ENCODE measurements at places on chromosomes 3 and 15.

DNA sequence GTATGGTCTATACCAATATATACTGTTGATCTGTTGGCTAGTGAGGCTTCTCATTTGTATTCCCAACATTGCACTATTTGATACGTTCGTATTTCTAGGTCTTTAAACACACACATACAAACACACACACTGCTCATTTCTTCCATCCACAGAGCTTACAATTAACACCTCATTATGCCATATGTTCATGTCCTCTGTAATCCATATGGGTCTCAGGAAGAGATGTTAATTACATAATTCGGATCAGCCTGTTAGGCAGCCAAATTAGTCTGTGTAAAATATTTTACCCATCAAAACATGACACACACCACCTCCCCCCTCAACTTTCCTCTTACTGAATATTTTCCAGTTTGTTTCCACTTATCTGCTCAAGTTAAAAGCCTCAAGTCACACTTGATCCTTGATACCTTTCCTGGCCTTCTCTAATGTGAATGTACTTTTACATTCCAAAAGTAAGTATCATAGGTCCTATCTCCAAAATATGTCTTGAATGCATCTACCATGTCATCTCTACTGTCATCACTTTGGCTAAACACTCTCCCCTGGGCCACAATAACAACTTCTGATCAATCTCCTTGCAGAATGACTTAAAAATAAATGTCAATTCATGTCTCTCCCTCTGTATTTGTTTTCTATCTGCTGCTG, 28.2 kb downstream of the EOGT start:
- no peak for DNase-seq

DNA sequence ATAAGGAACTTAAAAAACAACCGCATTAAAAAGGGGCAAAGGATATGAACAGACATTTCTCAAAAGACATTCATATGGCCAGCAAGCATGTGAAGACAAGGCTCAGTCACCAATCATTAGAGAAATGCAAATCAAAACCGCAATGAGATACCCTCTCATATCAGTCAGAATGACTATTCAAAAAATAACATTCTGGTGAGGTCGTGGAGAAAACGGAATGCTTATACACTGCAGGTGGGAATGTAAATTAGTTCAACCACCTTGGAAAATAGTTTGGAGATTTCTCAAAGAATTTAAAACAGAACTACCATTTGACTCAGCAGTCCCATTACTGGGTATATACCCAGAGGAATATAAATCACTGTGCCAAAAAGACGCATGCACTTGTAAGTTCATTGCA, 496.6 kb upstream of the SGO1 start:
- no peak for DNase-seq

DNA sequence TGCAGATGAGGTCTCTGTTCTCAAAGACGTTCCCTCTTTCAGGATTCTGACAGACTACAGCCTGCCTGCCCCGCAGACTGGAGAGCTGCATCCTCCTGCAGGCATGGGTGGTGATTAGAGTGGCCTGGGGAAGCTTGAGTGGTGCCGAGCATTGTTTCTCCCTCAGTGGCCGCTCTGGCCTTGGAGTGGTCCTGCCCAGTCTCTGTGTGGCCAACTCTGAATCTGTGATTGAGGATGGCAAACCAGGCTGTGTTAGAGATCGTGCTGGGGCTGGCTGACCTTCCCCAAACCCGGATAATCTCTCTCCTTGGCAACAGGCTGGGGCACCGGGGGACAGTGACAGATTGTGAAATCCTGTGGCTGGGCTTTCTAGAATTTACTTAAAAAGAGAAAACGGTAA, 11.0 kb upstream of the ADCY5 start:
- DNase-seq: no peak

DNA sequence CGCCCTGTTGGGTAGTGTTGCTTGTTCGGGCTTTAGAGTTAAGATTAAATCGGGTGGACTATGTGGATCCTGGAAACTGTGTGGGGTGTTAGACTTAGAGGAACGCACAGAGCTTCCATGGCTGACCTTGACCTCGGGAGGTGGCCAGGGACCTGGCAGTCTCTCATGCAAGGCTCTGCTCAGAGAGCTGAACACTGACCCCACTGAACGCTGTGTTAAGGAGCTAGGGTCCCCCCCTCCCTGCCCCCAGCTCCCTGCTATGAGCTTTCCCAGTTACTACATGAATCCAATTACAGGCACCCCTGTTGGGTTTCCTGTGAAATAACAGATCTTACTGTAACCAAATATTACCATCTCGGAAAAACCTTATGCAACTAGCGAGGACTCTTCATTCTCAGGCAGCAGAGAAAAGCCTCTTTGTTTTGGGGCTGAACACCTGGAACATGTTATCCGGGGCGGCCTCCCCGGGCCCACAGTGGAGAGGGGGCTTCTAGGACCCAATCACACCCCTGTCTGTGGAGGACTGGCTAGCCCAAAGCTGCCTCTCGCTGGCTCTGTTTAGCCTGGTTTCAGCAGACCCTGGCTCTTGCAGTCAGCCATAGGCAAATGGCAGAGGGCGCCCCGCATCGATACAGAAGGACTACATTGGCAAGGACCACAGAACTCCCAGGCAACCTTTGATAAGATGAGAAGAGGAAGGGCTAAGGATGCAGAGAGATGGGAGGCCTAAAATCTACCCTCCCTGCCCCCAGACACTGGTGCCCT, 25.8 kb upstream of the ALDH1A3 start:
- peak; percentile 70 for DNase-seq

DNA sequence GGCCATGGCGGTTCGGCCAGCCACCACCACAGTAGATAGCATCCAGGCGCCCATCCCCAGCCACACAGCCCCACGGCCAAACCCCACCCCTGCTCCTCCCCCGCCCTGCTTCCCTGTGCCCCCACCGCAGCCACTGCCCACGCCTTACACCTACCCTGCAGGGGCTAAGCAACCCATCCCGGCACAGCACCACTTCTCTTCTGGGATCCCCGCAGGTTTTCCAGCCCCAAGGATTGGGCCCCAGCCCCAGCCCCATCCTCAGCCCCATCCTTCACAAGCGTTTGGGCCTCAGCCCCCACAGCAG, 29.5 kb downstream of the PTPN23 start:
- DNase-seq: no peak

- DNase-seq: no peak
These were observed 85.9 kb downstream of the AQR start for GRCh38 chr15:34883633-34884032.

DNA sequence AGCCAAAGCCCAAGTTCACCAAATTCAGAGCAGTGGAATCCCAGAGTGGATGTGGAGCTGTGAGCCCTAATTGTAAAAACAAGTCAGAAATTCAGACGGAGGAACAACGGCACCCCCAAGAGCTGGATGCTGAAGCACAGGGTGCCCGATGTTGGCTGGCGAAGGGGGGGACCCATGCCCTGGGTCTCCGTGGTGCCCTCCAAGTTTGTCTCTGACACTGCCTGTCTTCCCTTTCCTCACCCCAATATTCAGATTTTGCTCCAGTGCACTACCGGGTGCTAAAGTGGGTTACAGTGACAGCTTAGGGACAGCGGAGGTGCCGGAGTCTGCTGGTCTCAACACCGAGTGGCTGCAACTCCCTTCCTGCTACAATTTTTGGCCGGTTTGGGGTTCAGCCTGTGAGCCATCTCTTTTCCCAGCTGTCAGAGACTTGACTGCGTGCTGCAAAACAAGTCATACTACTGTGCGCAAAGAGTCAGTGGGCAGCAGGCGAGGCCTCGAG, 6.6 kb downstream of the GRIP2 start:
- DNase-seq: no peak

- no peak for DNase-seq
These were observed 39.9 kb downstream of the RASA2 start for GRCh38 chr3:141526709-141527108.

- no peak for DNase-seq
These were observed 219.8 kb downstream of the STT3B start for GRCh38 chr3:31752305-31753049.

DNA sequence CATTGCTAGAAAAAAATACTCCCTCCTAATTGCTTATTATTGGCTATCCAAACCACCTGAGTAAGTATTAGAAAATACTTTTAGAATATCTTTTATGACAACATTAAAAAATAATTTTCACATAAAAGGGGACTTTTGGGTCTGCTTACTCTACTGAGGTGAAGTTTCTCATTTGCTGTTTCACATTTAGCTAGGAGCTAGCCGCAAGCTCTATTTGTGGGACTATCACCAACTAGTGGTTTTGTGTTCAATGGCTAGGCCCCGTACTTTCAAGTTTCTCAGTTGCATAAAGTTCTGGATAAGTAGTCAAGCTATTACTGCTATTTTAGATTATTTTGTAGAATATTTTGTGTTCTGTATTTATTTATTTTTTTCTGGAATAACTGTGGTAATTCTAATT, 244.2 kb upstream of the SLITRK3 start:
- DNase-seq: no peak

DNA sequence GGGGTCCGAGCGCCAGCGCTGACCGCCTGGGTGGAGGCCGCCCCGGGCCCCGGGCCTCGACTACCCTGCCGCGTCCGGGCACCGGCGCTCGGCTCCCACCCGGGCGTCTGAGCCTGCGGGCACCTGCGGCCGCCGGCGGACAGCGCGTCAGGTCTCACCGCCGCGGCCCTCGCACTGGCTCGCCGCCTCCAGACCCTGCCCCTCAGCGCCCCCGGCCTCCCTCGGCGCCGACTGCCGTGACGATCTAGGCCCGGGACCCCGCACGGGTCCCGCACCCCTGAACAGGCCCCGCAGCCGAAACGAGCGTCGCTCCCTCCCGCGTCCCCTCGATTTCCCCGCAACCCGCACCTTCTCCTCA, 297 bp downstream of the PRC1 start:
- no peak for DNase-seq

DNA sequence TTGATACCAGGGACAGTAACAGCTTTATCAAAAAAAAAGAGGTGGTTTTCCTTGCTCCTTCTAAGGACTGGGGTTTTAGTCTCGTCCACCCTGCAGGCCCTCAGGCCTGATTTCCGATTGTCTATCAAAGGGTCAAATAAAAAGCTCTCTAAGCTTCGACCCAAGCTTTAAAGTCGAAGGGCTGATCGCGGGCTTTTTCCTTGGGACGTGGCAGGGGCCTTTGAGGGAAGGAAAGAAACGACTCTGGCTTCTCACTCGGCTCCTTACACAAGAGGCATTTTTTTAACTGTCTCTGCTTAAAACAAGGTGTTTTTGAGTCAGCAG, 354 bp upstream of the KLHL24 start:
- no peak for DNase-seq

- peak; percentile 89 for DNase-seq
These were observed 134.3 kb downstream of the VGLL4 start for GRCh38 chr3:11509173-11510000.

DNA sequence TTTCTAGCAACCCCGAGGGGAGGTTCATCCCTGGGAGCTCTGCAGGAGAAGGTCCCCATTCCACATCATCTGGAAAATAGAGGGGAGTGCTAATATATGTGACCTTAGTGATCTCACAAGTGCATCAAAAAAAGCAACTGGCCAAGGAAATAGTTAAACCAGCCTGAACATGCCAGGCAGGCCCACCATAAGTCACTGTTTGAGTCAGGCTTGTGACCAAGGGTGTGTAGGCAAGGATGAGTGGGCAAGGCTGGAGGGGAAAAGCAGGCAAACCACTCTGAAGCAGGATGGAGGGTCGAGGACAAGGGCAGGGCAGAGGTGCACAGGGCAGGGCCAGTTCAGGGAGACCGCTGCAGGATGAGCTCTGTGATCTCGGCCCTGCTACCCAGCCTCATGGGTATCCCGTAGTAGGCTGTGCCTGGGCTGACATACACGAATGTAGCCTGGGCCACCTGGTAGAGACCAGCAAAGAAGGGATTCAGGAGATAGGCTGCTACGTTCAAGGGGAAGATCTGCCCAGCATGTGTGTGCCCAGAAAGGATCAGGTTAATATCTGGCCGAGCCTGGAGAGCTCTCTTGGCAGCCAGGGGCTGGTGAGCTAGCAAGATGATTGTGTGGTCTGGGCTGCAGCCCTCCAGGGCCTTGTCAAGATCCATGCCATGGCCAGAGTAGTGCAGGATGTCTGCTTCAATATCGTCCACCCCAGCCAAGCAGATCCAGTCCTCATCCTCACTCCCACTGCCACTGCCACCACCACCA, 4.3 kb downstream of the GLB1 start:
- no peak for DNase-seq

- no peak for DNase-seq
These were observed 259.9 kb downstream of the IL20RB start for GRCh38 chr3:137217733-137218132.

DNA sequence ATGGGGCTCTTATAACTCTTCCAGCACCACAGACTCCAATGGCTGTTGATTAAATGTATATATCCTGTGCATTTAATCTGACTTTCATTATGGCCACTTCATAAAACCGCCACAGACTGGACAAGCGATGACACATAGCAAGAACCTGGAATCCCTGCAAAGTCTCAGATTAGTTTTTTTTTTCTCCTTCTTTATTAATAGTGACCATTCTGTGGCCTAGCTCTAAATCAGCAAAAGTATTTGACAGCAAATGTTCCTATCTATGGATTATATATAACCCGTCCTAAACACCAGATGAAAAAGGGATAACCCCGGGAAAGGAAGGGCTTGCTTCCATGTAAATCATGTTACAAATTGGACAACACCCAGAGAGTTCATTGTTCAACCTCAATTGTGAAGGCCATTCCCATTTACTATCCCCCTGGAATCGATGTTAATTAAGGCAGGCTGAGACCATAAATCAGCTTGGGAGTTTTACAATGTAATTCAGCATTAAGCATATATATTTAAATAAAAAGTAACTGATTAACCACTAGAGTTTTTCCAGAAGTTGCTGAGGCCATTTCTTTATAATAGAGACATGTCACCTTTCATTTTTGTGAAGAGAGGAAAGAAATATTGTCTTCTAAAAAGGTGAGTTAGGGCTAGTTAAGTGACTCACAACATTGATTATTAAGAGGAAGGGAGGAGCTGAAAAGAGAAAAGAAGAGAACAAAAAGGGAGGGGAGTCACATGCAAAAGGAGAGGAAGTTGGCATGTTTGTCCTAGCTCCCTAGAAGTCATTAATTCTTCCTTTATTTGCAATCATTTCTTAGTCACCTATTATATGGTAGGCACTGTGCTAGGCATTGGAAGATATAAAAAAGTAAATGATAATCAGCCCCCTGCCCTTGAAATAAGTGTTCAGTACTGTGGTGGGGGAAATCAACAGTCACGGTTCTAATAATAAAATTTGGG, 26.2 kb downstream of the ALDH1A2 start:
- no peak for DNase-seq

DNA sequence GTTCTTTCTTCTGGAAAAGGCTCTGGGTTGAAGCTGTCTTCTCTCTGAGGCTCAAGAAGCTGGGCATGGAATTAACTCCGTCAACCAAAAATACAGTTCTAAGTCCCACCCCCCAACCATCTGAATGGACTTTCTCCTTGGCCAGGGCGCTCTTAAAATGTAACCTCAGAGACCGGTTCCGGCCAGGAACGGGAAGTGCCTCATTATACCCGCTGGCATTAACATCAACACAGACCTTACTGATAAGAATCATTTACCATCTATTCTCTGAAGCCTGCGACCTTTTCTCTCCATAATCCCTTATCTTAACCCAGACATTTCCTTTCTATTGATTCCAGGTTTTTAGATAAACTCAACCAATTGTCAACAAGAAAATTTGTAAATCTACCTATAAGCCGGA, 64.7 kb downstream of the ATP1B3 start:
- DNase-seq: peak; percentile 56
